ENCODE measurements at places on chromosomes 4 and X. TPM values are rescaled to one million over a fixed set of nuclear protein-coding genes. Genes with fewer than 3 reads are reported as not detected.

The PITX2 gene
- not detected for total RNA-seq

The MEPE gene
- total RNA-seq = not detected

DNA sequence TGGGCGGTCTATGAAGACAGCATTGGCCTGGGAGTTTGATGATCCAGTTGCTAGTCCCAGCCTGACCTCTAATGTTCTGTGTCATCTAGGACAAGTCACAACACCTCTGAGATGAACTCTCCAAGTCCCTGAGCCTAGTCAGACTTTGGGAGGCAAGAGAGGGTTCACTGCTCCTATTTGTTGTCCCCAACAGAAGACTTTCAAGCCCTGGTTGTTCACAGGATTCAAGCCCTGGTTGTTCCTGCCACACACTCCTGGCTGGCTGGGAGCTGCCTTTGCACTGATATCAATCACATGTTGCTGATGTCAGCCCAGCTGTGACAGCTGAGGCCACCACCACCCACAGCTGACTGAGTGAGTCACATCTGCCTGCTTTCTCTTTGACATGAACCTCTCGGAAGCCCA is 253.2 kb upstream of the RASGEF1B start:
- peak; percentile 45 for DNase-seq

The KIT gene
- total RNA-seq = 0.79 TPM

DNA sequence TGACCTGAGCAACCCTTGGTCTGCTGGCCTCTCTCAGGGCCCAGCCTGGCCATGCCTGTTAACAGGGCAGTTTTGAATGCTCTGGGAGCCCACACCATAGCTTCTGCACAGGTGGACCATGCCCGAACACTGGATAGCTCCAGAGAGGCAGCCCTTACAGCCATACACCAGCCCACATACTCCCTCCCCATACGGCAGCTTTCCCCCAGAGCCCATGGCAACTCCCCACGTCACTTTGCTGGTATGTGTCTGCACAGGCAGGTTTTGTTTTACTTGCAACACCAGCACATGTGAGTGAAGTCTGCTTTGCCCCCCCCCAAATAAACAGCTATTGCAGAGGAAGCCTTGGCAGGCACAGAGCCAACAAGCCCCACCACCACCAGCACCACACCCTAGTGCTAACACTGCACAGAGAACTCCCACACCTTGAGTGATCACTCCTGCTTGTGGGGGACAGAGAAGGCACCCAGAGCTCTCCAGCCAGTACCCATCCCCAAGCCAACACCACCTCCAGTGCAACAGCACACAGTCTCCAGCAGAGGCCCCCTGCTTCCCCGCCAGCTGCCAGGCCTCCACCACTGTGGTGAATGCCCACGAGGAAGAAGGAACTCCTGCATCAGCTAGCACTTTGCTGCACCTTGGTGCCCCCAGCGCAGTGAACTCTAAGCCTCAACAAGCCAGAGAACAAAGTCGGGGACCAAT is 87.3 kb downstream of the STPG2 start:
- DNase-seq = no peak

DNA sequence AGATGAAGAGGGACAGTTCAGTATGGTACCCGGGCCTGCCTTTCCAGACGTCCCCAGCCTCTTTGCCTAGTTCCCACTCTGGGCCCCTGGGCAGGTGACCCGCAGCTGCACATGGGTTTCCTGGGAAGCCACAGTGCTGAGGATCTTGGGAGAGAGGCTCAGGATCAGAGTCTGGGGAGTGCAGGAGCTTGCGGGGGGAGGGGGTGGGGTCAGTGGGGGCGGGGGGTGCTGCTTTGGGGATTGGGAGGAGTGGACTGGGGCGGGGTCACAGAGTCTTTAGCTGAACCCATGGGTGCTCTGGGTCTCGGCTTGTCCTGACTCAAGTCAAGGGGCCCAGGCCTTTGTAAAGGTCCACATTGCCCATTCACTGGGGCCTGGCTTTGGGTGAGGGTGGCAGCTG is 63.6 kb downstream of the TBL1X start:
- DNase-seq = no peak

The CENPE gene
- total RNA-seq = 65.0 TPM

- peak; percentile 11 for DNase-seq
Observed at GRCh38 chr4:78661921-78662521, 110.5 kb downstream of the ANXA3 start.

GRCh38 chr4:100517864-100518341 is at the start of gene EMCN:
TSS of gene EMCN (minus strand) at chr4:100518022. CDS start at chr4:100517914, 108 bp downstream.
- DNase-seq = no peak

The HELT gene
- total RNA-seq = not detected

GRCh38 chrX:149495573-149496071 is 9.5 kb downstream of the IDS start:
- DNase-seq = no peak

The MAOA gene
- total RNA-seq = 0.12 TPM

DNA sequence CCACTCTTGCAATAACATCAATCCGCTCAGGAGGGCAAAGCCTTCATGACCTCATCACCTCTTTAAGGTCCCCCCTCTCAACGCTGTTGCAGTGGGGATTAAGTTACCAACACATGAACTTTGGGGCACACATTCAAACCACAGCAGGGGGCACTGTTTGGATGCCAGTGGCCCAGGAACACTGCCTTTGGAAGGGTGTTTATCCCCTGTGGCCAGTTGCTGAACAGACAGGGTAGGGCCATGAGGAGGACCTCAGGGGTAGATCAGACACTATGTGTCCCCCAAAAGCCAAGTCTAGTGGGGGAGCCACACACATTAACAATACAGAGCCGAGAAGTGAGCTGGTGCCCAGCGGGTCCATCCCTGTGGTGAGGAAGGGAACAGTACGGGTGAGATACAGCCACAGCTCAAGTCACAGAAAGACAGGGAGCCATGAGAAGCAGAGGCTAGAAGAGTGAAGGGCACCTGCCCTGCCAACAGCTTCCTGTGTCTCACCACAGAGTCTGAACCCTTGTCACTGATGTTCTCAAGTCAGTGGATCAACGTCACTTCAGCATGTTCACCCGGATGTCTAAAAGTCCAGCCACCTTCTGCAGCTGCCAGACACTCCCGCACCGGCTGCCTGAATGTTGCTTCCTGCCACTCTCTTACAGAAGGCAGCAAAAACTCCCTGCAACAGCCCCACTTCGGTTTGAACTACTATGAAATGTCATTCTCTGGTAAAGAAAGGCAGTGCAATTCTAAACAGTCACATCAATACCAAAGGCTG is 19.9 kb upstream of the MXD4 start:
- peak; percentile 86 for DNase-seq

The UBE2K gene
- total RNA-seq = 90.8 TPM

The CSN1S1 gene
- not detected for total RNA-seq

The TRO gene
- total RNA-seq = 0.74 TPM

The DUSP9 gene
- not detected for total RNA-seq

- no peak for DNase-seq
Observed at GRCh38 chr4:2284161-2284933, 22.4 kb upstream of the MXD4 start.

The GAB3 gene
- 4.5 TPM for total RNA-seq

The PAGE4 gene
- not detected for total RNA-seq

DNA sequence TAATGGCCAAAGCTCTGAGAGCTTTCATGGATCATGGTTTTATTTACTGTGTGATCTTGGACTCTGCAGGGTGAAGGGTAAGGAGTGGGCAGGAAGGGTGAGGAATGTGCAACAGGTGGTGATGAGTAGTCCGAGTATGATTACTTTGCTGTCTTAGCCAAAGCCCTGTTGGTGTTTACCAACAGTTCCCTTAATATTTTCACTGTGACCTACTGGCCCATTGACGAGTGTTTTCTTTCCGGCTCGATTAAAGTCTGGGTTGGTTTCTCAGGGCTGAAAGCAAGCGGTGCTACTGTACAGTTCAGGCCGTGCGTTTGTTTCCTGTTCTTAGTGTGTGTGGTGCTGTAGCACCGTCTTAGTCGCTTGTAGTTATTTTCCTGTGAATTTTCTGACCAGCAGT is 2.6 kb downstream of the ARHGAP24 start:
- no peak for DNase-seq

Data from activated CD4-positive, alpha-beta T cell treated with anti-CD3 and anti-CD28 coated beads, Interleukin-2, amount 10 ng/mL, durations not matched to agents 7 days and 5 days (primary cell).